Activated naive CD4-positive, alpha-beta T cell treated with anti-CD3 and anti-CD28 coated beads, Interleukin-2, amount 50 U/mL, for 16 hours (primary cell): ENCODE measurements at places on chromosomes 2 and 18.

- no peak for DNase-seq
These were observed 12.9 kb downstream of the TMEM185B start for GRCh38 chr2:120210270-120210693.

- no peak for DNase-seq
These were observed 236.7 kb downstream of the SLC4A3 start for GRCh38 chr2:219864154-219864553.

DNA sequence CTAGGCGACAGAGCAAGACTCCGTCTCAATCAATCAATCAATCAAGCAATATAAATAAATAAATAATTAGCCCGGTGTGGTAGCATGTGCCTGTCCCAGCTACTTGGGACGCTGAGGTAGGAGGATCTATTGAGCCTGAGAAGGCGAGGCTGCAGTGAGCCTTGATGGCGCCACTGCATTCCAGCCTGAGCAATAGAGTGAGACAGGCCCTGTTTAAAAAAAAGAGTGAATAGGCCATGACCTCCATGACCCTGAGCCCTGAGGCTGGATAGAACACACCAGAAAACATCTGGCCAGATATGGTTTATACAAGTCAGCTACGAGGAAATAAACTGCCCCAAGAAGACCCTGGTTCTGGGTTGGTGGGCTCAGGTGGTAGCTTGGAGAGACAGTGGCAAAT is 20.4 kb upstream of the SEMA4C start:
- no peak for DNase-seq

DNA sequence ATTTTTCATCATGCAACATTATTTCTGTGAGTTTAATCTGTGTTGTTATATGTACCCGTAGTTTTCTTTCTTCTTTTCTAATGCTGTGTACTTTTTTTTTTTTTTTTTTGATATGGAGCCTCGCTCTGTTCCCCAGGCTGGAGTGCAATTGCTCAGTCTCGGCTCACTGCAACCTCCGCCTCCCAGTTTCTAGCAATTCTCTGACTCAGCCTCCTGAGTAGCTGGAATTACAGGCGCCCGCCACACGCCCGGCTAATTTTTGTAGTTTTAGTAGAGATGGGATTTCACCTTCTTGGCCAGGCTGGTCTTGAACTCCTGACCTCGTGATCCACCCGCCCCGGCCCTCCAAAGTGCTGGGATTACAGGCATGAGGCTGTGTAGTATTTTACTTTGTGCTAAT is 155.4 kb downstream of the GALR1 start:
- DNase-seq: no peak
